KBM-7 (cell line): ENCODE measurements at places on chromosomes 16 and 17.
A peak's percentile ranks its signal among the peaks of the same experiment; 100 is the strongest.

DNA sequence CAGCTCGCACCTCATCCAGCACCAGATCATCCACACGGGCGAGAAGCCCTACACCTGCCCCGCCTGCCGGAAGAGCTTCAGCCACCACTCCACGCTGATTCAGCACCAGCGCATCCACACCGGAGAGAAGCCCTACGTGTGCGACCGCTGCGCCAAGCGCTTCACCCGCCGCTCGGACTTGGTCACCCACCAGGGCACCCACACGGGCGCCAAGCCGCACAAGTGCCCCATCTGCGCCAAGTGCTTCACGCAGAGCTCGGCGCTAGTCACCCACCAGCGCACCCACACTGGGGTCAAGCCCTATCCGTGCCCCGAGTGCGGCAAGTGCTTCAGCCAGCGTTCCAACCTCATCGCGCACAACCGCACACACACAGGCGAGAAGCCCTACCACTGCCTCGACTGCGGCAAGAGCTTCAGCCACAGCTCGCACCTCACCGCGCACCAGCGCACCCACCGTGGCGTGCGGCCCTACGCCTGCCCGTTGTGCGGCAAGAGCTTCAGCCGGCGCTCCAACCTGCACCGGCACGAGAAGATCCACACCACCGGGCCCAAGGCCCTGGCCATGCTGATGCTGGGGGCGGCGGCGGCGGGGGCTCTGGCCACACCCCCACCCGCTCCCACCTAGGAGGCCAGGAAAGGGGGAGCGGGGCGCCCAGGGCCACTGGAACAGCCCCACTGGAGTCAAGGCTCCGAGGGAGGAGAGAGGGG is 7.5 kb downstream of the ZNF205 start:
- DNase-seq, result no peak

- DNase-seq, result no peak
Measured at GRCh38 chr17:53687324-53687723, 135.4 kb upstream of the KIF2B start.

DNA sequence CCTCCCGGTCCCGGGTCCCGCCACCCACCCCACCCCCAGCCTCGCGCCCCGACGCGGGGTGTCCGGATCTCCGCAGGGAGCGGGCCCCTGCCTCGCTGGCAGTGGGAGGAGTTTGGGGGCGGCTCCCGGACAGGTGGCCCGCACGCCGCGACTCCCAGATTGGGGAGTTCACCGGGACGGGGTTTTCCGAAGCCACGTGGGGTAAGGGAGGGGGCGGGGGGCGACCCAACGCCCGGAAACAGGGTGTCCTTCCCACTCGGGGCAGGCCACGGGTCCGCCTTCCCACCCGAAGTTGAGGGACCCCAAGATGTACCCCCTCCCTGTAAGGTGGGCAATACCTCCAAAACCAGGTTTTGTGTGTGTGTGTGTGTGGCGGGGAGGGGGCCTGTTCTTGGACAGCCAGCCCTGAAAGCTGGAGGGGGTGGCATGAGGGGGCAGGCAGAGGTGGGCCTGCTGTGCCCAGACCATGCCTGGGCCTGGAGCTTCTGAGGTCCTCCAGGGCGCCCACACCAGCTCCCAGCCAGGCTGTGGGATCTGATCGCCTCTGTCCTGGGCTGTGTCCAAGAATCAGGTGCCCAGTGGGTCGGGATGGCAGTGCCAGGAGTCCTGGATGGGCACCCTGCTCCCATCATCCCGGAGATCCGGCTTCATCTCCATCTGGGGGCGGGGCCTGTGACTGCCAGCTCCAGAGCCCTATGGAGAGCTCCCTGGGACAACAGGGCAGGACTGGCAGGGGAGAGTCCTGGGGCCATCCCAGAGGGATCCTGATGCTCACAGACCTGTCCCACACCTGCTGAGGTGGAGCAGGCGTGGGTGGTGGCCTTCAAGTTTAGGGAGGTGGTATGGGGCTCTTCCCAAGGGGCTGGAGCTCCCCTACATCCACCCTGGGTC is 767 bp downstream of the SYNGR2 start:
- DNase-seq, result no peak

DNA sequence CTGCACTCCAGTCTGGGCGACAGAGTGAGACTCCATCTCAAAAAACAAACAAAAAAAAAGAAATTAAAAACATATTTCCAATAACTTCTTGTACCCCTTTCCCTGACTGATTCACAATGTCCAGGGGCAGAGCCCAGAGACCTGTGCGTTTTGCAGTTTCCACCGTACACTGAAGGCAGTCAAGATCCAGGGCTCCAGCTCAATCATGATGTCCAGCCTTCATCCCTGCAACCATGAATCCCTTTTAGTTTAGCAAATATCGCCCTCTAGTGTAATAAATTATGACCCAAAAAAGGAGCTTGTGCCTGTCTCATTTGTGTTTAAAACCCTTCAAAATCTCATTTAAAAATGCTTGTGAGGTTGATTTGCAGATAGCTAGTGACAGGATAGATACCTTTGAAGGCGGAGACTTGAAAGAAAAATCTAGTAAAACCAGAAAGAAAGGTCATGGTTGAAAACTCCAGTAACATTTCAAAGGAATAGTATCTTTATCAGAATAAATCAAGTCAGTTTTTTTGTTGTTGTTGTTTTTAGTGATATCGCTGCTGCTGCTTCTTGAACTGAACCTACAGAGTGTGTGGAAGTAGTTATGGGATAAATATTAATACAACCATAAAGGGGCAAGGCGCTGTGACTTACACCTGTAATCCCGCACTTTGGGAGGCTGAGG is 3.7 kb upstream of the ERN1 start:
- DNase-seq, result peak; percentile 88

- no peak for DNase-seq
Measured at GRCh38 chr17:42844761-42845555, 578 bp downstream of the AOC2 start.

- DNase-seq, result no peak
Measured at GRCh38 chr16:47660540-47660939, 199.4 kb downstream of the PHKB start.

- no peak for DNase-seq
Measured at GRCh38 chr17:64575431-64575830, 68.7 kb downstream of the CEP95 start.
